ENCODE measurements at places on chromosomes 5 and 9.

DNA sequence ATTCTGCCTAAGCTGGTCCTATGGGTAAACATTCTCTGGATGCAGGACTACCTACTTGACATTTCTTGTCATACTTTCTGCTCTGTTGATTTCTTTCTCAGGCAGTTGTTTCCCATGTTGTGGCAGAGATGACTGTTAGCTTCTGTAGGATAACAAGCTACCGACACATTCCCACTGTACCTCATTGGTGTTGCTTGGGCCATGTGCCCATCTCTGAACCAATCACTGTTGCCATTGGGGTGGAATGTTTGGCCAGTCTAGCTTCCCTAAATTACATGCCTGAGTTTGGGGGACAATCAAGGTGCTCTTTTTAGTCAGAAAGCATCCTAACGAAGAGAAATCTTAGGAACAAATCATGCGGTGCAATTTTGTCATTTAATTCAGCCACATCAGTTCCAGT lies 212.0 kb downstream of the KDM4C start:
- DNase-seq: no peak

- no peak for DNase-seq
Measured at GRCh38 chr5:135085936-135086725, 52.1 kb upstream of the PITX1 start.

DNA sequence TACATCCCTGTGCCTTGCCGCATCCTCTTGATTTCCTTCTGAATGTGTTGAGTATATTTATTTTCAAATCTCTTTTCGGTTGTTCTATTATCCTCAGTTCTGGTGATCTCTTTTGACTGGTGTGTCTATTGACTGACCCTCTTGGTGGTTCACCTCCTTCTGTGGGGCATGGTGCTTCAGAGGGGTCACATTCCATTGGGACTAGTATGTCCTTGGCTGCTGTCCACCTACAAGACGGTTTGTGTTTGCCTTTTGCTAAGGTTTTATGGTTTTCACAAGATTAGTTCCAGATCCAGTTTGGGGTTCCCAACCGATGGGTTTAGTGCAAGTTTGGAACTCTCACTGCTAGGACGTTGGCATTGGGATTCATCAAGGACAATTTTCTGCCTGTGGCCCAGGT lies 66.6 kb downstream of the PHF2 start:
- DNase-seq: no peak

GRCh38 chr5:16934123-16934522 lies 2.0 kb downstream of the MYO10 start:
- no peak for DNase-seq

GRCh38 chr9:20981486-20981885 lies 50.0 kb downstream of the HACD4 start:
- no peak for DNase-seq

- no peak for DNase-seq
Measured at GRCh38 chr9:95816716-95817115, 58.8 kb upstream of the ERCC6L2 start.

GRCh38 chr5:6716629-6717149 lies 3.5 kb downstream of the TENT4A start:
- DNase-seq: no peak

GRCh38 chr5:146706321-146706972 lies 172.1 kb downstream of the PPP2R2B start:
- DNase-seq: no peak

DNA sequence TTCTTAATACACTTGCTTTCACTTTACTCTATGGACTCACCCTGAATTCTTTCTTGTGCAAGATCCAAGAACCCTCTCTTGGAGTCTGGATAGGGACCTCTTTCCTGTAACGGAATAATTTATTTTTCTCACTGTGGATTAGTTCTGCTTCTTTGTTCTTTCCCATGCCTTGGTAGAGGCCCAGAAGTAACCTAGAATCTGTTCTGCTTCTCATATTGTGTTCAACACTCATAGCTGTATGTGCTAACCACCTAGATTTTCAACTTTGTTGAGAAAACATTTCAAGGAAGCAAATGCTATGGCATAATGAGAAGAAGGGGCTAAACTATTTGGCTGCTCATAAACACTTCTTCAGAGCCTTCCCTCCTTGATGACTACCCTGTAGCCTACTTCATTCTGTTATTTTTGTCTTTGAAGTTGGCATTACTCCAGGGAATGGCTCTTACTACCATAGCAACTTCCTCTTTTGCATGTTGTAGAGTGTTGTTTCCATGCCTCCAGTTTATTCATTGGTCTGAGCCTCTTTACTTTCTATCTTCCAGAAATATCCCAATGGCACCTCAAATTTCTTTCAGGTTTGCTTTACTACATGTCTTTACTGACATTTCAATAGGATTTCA lies 74.3 kb downstream of the KIAA0825 start:
- DNase-seq: no peak

DNA sequence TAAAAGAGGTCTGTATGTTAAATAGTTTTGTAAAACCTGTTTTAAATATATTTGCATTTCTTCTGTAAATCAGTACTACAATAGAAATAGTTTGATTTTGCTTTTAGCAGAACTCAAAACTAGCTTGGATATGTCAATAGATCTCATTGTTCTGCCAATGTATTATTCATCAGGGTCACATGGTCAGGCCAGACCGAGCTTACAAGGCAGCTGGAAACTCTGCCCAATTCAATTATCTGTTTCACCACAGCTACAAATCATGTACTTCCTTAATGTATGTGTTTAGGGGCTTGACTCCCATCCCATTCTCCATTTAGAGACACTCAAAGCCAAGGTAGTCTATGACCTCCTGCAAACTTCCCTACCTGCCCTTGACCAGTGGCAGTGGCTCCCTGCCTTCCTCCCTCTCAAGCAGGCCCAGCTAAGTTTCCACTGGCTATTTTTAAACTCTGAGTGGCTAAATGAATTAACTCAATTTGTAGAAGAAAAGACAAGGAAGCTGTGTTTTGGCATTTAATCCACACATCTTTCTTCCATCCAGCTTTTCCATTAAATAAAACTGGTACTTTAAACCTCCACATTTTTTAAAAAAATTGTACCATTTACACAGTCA lies 46.4 kb upstream of the SELENOP start:
- no peak for DNase-seq

DNA sequence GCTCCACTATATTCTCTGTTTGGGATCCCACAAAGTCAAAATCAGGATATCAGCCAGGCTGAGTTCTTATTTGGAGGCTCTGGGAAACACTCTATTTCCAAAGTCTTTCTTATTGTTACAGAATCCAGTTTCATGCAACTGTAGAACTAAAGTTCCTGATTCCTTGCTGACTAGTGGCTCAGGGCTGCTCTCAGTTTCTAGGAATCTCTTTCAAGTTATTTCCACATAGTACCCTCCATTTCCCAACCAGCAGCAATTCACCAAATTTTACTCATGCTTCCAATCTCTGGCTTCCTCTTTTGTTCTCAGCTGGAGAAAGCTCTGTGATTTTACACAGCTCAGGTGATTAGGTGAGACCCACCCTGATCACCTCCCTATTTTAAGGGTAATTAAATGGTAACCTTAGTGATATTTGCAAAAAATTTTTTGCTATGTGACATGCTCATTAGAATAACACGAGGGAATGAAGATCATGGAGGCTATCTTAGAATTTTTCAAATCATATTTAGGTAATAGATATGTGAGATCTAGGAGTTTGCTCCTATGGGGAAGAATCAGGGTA lies 794.9 kb upstream of the ARRDC3 start:
- DNase-seq: no peak

DNA sequence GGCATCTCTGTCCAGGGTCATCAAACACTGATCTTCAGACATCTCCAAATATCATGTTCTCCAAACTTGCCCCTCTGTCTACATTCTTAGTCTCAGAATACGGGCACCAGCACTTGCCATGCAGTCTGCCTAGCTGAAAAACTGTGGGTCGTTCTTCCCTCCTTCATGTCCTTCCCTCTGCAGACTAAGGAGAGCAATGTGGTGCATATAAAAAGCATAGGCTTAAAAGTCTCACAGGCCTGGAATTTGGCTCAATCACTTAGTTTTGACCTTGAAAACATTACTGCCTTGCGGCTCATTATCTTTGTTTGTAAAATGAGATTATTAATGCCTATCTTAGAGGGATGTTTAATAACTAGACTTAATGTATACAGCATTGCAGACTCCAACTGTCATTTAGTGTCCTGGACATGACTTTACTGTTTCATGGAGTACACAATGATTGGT lies 362.8 kb downstream of the NPR3 start:
- no peak for DNase-seq

GRCh38 chr5:58921159-58921558 lies 338.3 kb downstream of the RAB3C start:
- no peak for DNase-seq

DNA sequence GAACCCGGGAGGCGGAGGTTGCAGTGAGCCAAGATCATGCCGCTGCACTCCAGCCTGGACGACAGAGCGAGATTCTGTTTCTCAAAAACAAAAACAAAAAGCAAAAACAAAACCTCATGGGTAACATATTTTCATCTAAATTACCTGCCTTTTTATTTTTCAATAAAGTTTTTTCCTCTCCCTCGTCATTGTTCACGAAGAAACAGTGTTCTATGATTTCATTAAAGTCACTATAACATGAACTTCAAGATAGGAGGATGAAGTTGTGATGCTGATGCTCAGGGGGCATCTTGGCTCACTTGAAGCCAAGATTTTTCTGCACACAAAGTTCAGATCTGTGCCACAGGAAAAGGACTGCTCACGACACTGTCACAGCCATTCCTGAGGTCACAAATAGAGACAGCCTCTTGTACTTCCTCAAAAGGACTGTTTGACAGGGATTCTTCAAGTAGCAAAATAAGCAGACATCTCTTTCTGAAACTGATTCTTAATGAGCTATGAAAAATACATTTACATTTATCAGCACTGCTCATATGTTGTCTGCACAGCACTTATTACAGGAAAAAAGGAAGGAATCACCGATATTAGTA lies 16.1 kb downstream of the NIPSNAP3B start:
- DNase-seq: no peak

DNA sequence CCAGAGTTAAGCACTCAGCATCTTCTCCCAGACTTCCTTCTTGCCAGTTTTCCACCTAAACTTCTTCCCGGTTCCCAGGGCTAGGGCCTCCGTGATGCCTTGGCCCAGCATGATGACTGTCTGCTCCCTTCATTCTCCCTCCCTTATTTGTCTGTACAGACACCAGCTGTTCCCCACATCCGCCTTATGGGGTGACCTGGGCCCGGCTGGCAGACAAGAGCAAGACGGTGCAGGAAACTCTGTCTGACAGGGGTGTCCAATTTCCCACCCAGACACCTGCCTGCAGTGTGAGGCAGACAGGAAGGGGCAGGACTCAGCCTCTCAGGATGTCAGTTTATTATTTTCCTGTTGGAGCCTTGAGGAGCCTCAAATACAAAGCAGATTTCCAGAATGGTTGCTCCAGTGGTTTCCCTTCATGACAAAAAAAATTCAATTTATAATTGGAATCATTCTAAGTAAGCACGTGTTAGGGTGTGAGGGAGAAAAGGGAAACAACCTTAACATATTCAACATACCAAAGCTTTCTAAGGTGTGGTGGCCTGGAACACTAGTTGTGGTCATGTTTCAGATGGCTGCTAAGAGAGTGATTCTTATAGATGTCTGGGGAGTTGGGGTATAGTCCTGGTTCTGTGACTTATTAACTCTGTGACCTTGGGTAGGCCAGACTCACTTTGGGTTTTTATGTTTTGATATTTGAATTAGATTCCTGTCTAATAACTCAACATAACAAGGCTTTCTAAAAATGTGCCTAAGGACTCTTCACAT lies 234.5 kb downstream of the PAPPA start:
- no peak for DNase-seq

DNA sequence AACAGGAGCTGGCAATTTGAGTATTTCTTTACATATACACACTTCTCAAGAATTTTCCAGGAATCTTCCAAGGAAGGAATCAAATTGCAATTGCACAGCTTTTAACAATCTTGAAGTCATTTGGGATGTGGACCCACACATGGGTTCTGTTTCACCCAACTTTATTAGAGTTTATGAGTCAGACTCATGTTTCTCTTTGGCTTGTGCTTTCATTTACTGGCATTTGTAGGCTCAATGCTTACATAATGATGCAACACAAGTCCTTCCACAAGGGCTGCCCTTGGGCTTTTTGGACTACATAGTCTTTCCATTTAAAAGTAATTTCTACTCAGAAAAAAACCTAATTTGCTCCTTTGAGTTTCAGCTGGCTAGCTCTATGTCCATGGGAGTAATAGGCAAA lies 4.6 kb upstream of the CDC37L1 start:
- DNase-seq: no peak

GRCh38 chr5:133868946-133869518 lies 99.4 kb downstream of the C5orf15 start:
- DNase-seq: peak; percentile 49

DNA sequence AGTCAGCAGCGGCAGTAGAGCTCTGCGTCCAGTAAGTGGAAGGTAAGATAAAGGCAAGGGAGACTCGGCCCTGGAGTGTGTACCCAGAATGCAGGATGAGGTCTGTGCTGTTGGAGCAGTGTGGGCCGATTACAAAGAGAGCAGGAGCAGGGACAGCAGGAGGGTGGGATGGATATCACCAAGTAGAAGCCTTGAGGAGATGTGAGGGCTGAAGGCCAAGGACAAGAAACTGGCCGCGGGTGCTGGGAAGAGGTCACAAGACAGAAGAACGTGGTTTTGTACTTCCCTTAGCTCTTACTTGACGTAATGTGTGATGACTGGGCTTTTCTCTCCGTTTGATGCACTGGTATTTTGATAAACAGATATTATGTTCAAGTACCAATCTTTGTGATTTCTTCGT lies 43.7 kb downstream of the OR2V1 start:
- no peak for DNase-seq

DNA sequence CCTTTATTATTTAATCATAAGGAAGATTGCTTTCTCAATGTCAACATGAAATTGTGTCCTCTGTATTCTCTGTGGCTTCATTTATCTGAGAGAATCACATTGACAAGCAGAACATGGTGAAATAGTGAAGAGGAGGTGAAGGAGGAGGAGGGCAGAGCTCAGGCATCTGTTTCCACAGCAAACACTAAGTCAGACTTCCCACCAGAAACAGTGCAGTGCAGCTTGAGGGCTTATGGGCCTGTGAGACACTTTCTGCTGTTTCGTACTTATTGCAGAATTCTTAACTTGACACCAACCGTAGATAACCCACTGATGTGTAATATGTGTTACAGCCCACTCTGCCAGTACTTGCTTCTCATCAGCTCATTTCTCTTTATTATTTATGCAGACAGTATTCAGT lies 386.3 kb downstream of the DIRAS2 start:
- no peak for DNase-seq

DNA sequence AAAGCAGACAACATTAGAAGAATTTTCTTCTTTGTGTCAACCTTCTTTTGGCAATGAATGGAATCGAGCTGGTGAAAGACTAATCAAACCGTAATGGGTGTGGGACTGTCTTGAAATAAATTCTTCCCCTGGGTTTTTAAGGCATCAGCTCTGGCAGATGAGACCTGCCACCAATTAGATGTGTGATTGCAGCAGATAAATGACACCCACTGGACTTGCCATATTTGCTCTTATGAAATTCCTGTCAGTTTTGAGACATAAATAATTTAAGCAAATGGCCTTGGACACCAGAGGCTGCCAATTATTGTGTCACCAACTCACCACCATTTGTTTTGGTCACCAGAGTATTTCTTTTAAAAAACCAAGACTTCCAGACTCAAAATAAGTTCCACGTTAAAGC lies 135.9 kb upstream of the RGMB start:
- DNase-seq: no peak

GRCh38 chr9:133737774-133738639 lies at the start of gene SARDH:
TSS of gene SARDH (minus strand) at chr9:133738352. CDS start at chr9:133734173, 4,179 bp downstream.
- peak; percentile 15 for DNase-seq
